ENCODE measurements at places on chromosomes 1 and 21.

GRCh38 chr1:206471415-206471801 is 1.1 kb downstream of the IKBKE start:
- DNase-seq = no peak

- no peak for DNase-seq
Measured at GRCh38 chr1:162003830-162004215, 19.8 kb downstream of the OLFML2B start.

GRCh38 chr1:246577720-246578106 is 11.5 kb downstream of the CNST start:
- DNase-seq = no peak

DNA sequence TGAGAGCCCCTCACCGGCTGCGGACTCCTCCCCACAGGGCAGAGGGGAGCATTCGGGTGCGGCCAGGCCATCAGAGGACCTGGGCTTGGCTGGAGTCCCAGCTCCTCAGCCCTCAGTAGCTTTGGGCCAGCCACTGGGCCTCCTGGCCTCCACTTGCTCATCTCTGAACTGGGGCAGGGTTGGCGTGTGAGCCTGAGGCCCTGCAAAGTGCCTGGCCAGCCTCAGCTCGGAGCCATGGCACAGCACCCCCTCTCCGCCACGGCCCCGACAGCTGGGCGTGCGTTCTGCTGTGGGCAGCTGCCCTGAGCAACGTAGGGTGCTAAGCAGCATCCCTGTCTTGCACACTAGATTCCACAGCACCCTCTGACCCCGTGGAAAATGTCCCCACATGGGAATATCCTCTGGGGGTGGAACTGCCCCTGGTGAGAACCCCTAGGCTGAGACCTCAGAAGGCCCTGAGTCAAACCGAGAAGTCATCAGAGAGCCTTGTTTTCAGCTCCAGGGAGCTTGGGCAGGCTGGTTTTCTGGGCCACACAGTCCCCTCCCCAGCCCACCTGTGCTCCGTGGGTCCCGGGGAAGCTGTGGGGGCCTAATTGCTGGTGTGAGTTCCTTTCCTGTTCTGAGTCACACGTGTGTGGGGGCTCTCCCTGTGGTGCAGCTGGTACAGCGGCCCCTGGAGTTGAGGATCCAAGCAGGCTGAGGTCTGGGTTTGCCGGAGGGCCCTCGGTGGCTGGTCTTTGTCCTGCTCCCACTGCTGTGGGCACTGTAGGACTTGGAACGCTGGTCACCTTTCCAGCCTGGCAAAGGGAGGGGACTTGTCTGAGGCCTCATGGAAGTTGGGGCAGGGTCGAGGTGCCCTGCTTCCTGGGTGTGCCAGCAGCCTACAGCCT is 24.5 kb downstream of the TP73 start:
- DNase-seq = no peak

- no peak for DNase-seq
Measured at GRCh38 chr1:175009532-175009931, 9.8 kb downstream of the CACYBP start.

Data from stimulated activated CD4-positive, alpha-beta T cell treated with anti-CD3 and anti-CD28 coated beads, TNF-alpha, amount 100 ng/mL, for 4 hours (primary cell).